ENCODE measurements at places on chromosomes 4 and X. TPM values are rescaled to one million over a fixed set of nuclear protein-coding genes. Genes with fewer than 3 reads are reported as not detected.

The HS3ST1 gene
- 2.4 TPM for polyA plus RNA-seq

The CT45A2 gene
- not detected for polyA plus RNA-seq

The MOB1B gene
- 15.0 TPM for polyA plus RNA-seq

The SLC38A5 gene
- not detected for polyA plus RNA-seq

The MAGEA4 gene
- polyA plus RNA-seq = not detected

Data from Purkinje cell (primary cell).